ENCODE measurements at places on chromosomes 1 and 21.

- no peak for DNase-seq
These were observed 1.5 kb downstream of the HMCN1 start for GRCh38 chr1:185735701-185736064.

DNA sequence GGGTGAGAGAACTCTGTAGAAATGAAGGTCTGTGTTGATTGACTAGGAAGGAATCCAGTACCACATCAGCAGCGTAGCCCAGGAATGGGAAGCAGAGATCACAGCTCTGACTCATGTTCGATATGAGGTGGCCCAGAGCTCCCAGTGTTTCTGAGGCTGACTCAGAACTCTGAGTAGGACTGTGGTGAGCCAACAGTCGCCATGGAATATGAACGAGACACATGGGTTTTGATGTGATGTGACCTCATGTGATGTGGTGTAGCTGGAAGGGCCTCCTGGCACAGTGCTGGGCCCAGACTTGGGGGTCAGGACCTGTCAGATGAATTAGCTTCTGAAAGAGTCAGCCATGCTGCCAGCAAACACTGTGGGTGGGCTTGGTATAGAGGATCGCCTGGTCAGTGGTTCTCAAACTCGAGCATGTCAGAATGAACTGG, 237.0 kb downstream of the MRPL39 start:
- no peak for DNase-seq

GRCh38 chr1:111887385-111887784, 102.1 kb downstream of the KCND3 start:
- no peak for DNase-seq

DNA sequence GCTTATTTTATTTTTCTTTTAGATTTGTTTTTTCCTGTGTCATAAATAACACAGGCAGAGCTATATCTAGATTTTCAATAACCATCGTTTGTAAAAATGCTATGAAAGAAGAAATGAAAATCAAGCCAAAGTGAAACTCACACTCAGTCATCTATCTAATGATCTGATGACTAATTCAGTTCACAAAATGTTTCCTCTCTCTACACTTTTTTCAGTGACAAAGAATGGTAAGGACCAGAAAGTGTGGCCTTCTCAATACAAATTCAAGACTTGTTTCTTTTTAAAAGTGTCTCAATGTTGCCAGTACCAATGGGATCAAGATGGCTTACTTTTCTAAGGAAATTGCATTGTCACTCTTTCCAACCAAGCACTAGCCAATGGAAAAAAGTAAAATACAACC, 282.8 kb upstream of the PKN2 start:
- no peak for DNase-seq

GRCh38 chr1:177640687-177641086, 329.2 kb downstream of the SEC16B start:
- DNase-seq = no peak

- DNase-seq = no peak
These were observed at the start of gene ADGRB2 for GRCh38 chr1:31764312-31765040. ADGRB2 (minus strand) TSS chr1:31764340; CDS start chr1:31757221, 7,119 bp downstream.

- no peak for DNase-seq
These were observed 15.4 kb downstream of the ABCA4 start for GRCh38 chr1:94105581-94105952.

GRCh38 chr1:224724566-224724965, 108.4 kb downstream of the CNIH3 start:
- no peak for DNase-seq

DNA sequence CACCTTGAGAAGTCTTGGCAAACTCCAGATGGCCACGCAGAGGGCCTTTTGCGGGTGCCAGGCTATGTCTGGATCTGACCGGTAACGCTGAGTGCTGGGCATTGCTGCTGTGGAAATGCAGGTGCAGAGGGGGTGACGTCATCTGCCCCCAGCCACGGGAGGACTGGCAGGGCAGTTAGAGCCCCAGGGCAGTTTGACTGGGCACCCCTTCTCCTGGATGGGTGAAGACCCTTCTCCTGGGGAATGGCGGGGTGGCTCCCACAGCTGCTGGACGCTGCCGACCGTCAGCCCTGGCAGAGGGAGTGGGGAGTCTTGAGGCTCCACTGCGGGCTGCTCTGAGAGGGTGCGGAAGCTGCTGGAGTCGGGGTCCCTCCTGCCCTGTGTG, 12.6 kb upstream of the EDN2 start:
- no peak for DNase-seq

GRCh38 chr1:242030071-242030470, 31.2 kb upstream of the MAP1LC3C start:
- DNase-seq = no peak

DNA sequence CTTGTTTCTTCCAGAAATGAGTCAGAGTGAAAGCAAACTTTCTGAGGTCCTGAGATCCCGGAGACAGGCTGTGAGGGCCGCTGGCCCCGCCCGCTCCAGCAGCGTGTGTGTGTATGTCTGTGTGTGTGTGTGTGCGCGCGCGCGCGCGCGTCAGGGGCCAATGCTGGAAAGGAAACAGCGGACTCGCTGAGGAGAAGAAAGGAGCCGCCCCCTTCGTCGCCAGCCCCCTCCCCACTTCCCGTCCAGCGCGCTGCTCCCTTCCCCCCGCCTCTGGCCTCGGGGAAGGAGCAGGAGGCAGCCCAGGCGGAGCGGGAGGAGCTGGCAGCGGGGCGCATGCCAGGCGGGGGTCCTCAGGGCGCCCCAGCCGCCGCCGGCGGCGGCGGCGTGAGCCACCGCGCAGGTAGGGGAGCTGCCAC, at the start of gene DISC1:
Gene DISC1 (plus strand): TSS at position 256 of the 416 bp plus-strand sequence. CDS start 78 bp downstream, at position 334.
- no peak for DNase-seq

DNA sequence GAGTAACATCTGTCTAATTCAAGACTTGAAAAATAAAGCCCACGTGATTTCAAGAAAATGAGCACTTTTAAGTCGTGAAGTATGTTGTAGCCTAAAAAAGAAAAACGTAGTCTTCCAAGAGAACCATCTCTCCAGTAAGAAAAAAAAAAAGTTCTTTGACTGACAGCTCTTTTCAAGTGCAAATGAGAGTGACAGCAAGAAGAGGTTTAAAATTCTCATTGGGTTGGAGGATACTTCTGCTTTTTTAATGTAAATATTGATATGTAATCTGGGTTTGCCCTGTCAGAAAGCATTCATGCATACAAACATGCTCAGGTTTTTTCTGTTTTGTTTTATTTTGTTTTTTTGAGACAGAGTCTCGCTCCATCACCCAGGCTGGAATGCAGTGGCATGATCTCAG, 32.3 kb upstream of the PRDM2 start:
- no peak for DNase-seq

DNA sequence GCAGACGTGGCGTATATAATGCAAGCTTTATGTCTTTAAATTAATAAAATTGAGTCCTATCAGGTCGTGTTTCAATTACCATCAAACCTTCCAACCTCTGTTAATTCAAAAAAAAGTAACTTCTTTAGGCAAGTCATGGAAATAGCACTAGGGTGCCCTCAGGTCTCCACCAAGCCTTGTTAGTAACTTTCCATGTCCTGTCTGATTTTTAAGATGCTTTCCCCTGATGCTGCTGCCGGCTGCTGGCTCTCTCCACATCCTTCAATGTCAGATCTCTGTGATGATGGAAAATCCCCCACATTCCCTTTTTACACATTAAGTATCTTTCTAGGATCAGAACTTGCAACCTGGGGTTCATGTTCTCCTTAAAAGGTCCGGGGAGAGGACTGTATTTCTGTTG, 3.0 kb downstream of the ERG start:
- DNase-seq = no peak

DNA sequence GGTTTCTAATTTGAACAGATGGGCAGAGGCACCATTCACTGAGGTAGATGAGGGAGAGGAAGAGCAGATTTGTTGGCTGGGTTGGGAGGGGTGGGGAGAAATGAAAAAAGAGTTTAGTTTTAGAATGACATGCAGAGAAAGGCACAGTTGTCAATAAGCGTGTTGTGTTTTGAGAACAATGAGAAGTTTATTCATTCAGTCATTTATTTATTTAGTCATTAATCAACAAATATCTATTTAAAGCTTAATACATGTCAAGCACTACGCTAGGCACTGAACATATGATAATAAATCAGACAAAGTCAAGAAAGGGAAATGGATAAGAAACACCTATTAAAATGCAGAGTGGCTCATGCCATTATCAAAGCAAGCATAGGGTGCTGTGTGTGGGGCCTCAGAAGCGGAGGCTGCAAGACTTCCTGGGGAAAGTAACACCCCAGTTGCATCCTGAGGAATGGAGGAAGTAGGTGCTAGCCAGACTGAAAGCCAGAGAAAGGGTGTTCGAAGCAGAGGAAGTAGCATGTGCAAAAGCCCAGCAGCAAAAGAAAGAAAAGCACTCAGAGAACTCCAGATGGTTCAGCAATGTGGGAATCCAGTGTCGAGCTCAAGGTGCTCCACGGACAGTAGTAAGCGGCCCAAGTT, 114.1 kb downstream of the RNF220 start:
- no peak for DNase-seq

DNA sequence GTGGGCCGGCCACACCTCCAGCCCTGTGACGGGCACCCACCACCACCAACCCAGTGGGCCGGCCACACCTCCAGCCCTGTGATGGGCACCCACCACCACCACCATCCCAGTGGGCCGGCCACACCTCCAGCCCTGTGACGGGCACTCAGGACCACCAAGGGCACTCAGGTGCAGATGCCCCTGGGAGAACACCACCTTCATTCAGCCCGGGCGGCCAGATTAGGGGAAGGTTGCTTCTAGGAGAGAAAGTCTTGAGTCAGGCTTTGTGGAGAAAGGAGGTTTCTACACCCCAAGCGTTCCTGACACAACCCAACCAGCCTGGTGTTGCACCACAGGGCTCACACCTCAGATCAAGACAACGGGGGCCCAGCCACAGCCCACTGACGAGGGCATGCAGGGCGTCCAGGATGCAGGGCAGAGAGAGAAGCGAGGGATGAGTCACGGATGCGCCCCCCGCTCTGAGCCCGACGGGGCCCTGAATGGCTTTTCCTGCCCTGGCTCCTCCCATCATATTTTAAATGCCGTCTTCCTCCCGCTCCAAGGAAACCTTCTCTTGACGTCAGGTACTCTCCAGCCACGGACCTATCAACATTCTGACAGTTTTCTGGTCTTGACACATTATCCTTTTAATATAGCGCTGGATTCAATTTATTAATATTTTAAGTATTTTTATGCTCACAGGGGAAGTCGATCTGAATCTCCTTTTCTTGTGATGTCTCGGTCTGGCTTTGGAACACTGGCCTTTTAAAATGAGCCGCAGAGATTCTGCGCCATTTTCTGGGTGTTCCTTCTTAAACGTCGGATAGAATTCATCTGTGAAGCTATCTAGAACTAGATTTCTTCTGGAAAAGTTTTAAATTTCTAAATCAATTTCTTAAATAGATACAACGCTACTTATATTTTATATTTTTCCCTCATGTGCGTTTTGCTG, 631 bp upstream of the SPATC1L start:
- DNase-seq = peak; percentile 4

Data from NCI-H524 treated with DMSO at 0.1 percent for 48 hours (cell line).